H1 (cell line): ENCODE measurements at places on chromosomes 2 and 18. TPM values are rescaled to one million over a fixed set of nuclear protein-coding genes. Genes with fewer than 3 reads are reported as not detected.

Gene EPAS1
- 3.7 and 4.9 TPM in 2 replicates for total RNA-seq

Gene GKN1
- not detected in 2 replicates for total RNA-seq

Gene STK25
- 159 and 162 TPM in 2 replicates for total RNA-seq

Gene INPP5D
- 7.1 and 8.6 TPM in 2 replicates for total RNA-seq

Gene SP140
- total RNA-seq = 1.3 and 1.7 TPM in 2 replicates

Gene GPR75
- 3.5 and 4.1 TPM in 2 replicates for total RNA-seq

Gene DCDC2C
- total RNA-seq = not detected in 2 replicates

Gene GAD1
- total RNA-seq = 0.34 and 0.65 TPM in 2 replicates

Gene HOXD10
- not detected in 2 replicates for total RNA-seq

Gene VSNL1
- 108 and 113 TPM in 2 replicates for total RNA-seq

Gene NR4A2
- 1.4 and 1.7 TPM in 2 replicates for total RNA-seq

Gene GULP1
- 130 and 139 TPM in 2 replicates for total RNA-seq
